Stimulated activated CD4-positive, alpha-beta T cell treated with anti-CD3 and anti-CD28 coated beads, Interleukin-1b, Interleukin-23, amount 100 ng/mL, for 4 hours (primary cell): ENCODE measurements at places on chromosomes 5 and 9.

GRCh38 chr5:148471379-148471778 is 87.6 kb downstream of the FBXO38 start:
- no peak for DNase-seq

DNA sequence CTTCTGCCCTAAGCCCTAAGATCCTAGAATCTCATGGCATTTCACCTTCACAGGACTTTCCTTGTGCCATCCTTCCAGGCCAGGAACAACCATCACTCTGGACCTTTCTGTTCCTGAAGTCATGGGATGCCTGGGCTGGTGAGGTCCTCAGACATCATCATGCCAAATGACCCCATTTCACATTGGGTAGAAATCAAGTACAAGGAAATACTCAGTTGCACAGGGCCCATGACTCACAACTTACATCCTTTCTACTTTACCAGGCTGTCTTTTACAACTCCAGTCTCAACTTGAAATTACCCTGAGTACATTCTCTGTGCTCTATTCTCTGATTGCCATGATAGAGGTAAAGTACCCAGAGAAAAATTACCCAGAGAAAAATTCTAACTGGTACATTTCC is 167.1 kb downstream of the PIK3R1 start:
- DNase-seq, result no peak

DNA sequence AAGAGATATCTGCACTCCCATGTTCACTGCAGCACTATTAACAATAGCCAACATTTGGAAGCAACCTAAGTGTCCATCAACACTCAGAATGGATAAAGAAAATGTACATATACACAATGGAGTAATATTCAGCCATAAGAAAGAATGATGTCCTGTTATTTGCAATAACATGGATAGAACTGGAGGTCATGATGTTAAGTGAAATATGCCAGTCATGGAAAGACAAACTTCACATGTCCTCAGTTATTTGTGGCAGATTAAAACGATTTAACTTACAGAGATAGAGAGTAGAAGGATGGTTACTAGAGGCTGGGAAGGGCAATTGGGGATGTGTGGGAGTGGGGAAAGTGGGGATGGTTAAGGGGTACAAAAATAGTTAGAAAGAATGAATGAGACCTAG is 110.3 kb upstream of the PCSK5 start:
- no peak for DNase-seq

GRCh38 chr5:96901384-96901783 is 25.1 kb downstream of the ERAP2 start:
- DNase-seq, result no peak

DNA sequence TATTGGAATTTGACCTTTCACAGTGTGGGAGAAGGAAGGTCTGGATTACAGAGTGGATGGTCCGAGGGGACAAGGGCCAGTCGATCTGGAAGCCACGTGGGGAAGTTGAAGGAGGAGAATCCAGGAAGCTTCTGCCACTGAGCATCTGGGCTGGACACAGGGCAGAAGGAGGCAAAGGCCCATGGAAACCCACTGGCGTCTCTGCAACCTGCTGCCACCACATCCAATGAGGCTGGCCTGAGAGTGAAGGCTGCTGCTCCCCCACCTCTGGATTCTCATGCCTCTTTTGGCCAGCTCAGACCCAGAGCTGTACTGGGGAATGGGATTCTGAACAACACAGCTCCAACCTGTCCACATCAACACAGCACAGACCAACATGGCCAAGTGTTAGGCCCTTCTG is 48.9 kb upstream of the BOD1 start:
- no peak for DNase-seq

- DNase-seq, result no peak
Measured at GRCh38 chr5:91794455-91794854, 411.3 kb upstream of the ARRDC3 start.
